ENCODE measurements at places on chromosomes 4 and X.

GRCh38 chr4:7037425-7037824, 5.7 kb upstream of the TADA2B start:
- DNase-seq = no peak

- no peak for DNase-seq
Measured at GRCh38 chrX:120367402-120368109, 5.7 kb downstream of the ATP1B4 start.

- no peak for DNase-seq
Measured at GRCh38 chr4:152785639-152786615, 6.2 kb downstream of the ARFIP1 start.

DNA sequence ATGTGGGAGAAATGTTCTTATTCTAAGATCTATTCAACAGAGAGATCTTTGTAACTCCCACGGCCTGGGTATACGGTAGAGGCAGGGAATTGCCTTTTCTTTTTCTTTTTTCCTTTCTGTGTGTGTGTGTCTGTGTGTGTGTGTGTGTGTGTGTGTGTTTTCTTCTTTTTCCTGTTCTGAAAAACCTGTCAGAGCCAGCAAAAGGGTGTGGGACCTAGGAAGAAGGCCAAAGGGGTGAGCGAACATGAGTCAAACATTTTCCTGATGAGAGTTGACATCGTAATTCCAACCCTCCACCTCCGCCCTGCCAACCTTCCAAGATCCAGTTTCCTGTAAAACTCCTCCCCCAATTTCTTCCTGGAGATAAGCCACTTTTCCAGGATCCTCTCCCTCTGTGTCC, 2.8 kb upstream of the CHIC2 start:
- no peak for DNase-seq

GRCh38 chr4:4338210-4339001, 48.4 kb downstream of the ZBTB49 start:
- DNase-seq = no peak

DNA sequence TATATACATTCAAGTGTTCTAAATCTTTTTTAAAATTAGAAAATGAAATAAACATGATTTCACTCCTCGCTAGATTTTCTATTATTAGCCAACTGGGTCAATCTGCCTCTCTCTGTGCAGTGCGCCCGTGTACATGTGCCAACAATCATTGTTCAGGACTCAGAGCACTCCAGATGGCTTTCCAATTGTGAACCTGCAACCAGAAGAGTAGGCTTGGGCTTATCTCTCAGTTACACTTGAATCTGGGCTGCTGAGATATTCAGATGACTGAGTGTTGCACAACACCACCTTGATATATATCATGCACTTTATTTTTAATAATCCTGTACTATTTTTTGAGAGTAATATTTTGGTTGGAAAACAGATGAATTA, 184.0 kb upstream of the FSTL5 start:
- no peak for DNase-seq

DNA sequence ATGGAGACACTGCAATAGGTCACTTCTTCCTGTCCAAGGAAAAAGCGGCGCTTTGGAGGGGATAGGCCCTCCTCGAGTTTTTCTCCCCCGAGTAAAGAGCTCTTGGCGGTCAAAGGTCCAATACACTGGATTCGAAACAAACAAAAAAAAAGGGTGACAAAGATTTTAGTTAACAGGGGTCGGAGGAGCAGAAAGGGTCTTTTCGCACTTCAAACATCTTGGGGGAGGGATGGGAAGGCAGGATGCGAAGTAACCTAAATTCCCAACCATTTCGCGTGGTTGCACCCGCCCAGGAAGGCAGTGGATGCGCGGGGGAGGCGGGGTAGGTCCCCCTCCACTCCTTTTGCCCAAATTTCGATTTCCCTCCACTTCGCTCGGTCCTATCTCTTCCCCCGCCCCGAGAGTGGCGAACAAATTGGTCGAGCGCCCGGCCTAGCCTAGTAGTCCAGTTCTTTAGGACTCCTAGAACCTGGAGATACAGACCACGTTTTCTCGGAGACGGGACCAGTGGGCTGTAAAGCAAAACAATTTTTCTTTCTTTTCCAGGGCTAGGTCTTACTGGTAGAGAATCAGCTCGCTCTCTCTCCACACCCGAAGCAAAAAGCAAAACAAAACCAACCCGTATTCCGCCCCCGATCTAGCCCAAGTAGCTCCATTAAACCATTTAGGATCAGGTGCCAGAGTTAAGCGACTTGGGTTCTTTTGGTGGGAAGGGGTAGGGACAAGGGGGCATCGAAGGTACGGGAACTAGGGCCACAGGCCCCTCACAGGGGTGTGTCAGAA, 2.0 kb upstream of the STAG2 start:
- DNase-seq = no peak

- no peak for DNase-seq
Measured at GRCh38 chr4:4321951-4322688, 32.1 kb downstream of the ZBTB49 start.

All from amniotic stem cell (primary cell).